ENCODE measurements at places on chromosomes 4 and X. TPM values are rescaled to one million over a fixed set of nuclear protein-coding genes. Genes with fewer than 3 reads are reported as not detected.

The MAGEA12 gene
- total RNA-seq: not detected

The RLIM gene
- total RNA-seq: 34.0 TPM

The NONO gene
- 398 TPM for total RNA-seq

The PRR32 gene
- total RNA-seq: not detected

The CYBB gene
- 155 TPM for total RNA-seq

The CXCL8 gene
- total RNA-seq: 0.71 TPM

The VEGFD gene
- not detected for total RNA-seq

The EDNRA gene
- total RNA-seq: not detected

The CXorf65 gene
- total RNA-seq: 10.0 TPM

The GJB1 gene
- total RNA-seq: not detected

The CD99 gene
- total RNA-seq: 86.4 TPM

The CCNB3 gene
- 0.37 TPM for total RNA-seq

The TMEM175 gene
- 24.5 TPM for total RNA-seq

The PIR gene
- 1.7 TPM for total RNA-seq

The ADRA2C gene
- total RNA-seq: not detected

The PRRG3 gene
- not detected for total RNA-seq

The BMX gene
- total RNA-seq: not detected

The SLC6A14 gene
- not detected for total RNA-seq

The KLHL8 gene
- total RNA-seq: 12.6 TPM

The MTNR1A gene
- not detected for total RNA-seq

The ARAP2 gene
- 55.7 TPM for total RNA-seq

The SPANXB1 gene
- total RNA-seq: not detected

The ZAR1 gene
- not detected for total RNA-seq

The LRRC66 gene
- 0.32 TPM for total RNA-seq

The DAPP1 gene
- total RNA-seq: 144 TPM

The FAT4 gene
- not detected for total RNA-seq

The NLGN4X gene
- 0.35 TPM for total RNA-seq

The SLIT2 gene
- not detected for total RNA-seq

The MAGEA2B gene
- not detected for total RNA-seq

The FGF5 gene
- not detected for total RNA-seq

The EFHC2 gene
- total RNA-seq: not detected

The MAGEA9B gene
- total RNA-seq: not detected

The SLC10A6 gene
- not detected for total RNA-seq

The PASD1 gene
- not detected for total RNA-seq

The RAB33A gene
- total RNA-seq: 8.0 TPM

The SPP1 gene
- total RNA-seq: not detected

Measured in activated B cell treated with CpG ODN at 0.5 μM for 24 hours (primary cell).